ENCODE measurements at places on chromosomes 3 and 15.

GRCh38 chr15:72706266-72706665 is 20.3 kb downstream of the BBS4 start:
- no peak for DNase-seq

GRCh38 chr3:32303399-32303747 is 64.9 kb downstream of the CMTM8 start:
- DNase-seq, result no peak

GRCh38 chr3:168796339-168796738 is 700.6 kb upstream of the GOLIM4 start:
- no peak for DNase-seq

- DNase-seq, result peak; percentile 8
These were observed 1.1 kb downstream of the PDIA5 start for GRCh38 chr3:123067689-123068600.

- DNase-seq, result peak; percentile 77
These were observed at the start of gene MYO5A for GRCh38 chr15:52528564-52529340. Gene MYO5A (minus strand): TSS chr15:52528880. CDS start chr15:52528806, 74 bp downstream.

DNA sequence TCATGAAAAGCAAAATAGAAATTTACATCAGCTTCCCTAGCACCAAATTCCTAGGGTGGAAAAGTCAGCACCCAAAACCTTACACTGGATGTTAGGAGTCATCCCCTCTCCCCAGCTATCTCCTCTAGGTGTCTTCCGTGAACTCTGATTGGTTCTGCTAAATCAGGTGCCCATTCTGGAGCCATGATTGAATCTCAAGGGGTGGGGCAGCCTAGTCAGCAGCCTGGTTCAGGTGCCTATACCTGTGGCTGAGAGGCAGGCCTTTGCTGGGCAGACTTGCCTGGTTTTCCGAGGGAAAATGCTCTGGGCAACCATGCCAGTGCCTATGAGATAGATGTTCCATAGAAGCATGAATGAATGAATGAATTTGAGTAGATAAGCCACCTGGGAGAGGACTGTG is 336.7 kb downstream of the LRTM1 start:
- DNase-seq, result no peak

DNA sequence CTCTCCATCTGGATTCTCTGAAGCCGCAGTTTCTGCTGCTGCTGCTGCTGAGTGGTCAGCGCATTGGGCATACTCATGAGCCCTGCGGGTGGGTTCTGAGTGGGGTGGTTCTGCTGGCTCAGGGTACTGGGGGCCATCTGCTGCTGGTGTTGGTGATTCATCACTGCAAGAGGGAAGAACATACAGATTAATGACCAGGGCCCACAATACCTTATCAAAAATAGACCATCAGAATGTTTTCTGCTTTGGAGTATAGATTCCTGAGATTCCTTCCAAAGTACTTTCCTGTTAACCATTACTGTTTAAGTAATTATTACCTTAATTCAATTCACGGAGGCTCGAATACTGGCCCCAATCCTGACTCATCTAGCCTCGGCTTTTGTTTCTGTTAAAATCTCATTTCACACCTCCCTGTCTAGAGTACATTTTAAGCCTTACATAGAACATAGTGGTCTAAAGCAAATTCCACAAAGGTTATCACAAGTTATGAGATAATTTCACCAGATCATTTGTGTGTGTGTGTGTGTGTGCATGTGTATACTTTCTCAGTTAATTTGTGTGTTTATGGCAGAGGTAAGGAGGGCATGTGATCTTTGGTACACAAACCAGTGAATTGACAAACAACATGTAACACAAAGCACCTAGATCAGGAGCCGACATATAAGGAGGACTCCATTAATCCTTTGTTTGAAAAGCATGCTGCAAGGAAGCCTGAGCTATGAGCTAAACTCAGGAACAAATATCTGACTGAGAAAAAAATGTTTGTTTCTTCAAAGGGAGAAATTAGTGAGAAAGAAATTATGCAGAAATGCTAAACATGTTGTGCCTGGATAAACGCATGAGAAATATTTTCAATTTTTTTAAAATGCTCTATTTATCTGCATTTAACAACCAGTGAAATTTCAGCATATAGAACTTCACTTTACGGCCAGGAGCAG is 68.1 kb downstream of the TM4SF4 start:
- no peak for DNase-seq

DNA sequence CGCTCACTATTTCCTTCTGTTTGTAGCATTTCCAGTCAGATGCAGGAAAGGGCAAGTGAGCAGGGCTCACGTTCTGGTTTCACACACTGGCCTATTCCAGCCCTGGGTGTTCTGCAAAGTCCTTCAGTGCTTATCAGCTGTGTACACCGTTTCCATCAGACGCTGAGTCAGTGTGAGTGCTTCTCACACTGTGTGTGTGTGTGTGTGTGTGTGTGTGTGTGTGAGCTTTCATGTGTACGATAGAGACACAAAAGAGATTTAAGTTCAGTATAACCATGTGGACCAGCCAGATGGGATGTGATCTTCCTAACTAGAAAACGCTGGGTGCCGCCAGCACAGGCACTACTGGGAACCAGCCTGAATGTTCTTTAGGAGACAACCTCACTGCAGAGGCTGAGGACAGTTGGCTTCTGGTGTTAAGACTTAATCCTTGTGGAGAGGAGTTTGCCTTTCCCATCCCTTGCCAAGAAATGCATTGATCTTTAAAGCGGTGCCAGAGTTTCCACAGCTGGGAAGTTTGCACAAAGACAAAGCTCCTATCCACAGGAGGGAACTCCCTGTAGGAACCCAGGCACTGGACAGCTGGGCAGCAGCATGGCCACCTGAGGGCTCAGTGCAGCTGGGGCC is 3.9 kb upstream of the CHSY1 start:
- DNase-seq, result no peak

- no peak for DNase-seq
These were observed 121.5 kb downstream of the SLC9A9 start for GRCh38 chr3:143726727-143727126.

GRCh38 chr3:162643245-162643644 is 1146.6 kb downstream of the OTOL1 start:
- DNase-seq, result no peak

- no peak for DNase-seq
These were observed 166.8 kb downstream of the LPP start for GRCh38 chr3:188320757-188321156.

DNA sequence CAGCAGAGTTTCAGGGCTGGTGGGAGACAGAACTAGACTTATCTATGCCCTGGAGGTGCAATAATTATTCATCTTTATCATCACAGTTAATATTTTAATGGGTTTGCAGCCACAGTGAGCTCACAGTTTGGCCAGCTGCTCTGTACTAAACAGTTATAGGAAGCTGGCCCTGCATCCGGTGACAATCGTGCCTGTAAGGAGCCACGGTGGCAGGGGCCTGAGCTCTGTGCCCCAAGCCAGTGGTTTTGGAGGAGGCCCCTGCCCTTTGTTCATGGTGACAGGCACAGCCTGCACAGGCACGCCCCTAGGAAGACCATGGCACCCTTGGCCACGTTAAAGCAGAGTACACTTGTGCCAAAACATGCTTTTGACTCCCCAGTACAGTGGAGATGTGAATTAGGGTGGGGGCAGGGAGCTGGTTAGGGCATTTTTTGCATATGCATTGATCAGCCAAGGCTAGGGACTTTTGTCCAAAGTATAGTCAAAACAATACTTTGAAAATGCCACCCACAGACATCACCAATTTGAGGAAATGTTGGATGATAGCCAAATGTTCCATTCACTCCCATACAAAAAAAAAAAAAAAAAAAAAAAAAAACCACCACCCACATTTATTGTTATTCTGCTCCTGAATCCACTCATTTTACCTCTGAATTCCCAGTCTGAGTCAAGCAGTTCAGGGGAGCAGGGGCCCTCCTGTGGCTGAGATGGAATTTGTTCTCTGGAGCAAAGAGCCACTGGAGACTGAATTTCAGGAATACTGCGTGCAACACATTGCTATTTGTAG is 3.4 kb upstream of the RFTN1 start:
- no peak for DNase-seq

GRCh38 chr15:88802991-88803240 is 320 bp upstream of the ACAN start:
- no peak for DNase-seq

DNA sequence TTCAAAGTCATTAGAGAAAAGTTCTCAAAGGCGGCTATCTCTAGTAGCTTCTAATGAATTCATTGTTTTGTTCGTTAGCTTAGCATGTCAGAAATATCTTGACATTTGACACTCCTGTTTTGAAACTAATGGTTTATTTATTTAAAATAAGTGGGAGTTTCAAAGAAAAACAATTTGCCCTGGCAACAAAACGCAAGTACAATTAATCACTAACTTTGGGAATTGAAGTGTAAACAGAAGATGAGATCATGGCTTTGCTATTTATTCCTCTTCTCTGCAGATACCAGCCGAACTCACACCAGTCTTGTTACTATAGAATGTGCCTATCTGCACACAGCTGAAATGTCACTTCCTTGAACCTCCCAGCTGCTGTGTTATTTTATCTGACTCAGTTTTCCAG is 27.5 kb downstream of the MASP1 start:
- DNase-seq, result no peak

DNA sequence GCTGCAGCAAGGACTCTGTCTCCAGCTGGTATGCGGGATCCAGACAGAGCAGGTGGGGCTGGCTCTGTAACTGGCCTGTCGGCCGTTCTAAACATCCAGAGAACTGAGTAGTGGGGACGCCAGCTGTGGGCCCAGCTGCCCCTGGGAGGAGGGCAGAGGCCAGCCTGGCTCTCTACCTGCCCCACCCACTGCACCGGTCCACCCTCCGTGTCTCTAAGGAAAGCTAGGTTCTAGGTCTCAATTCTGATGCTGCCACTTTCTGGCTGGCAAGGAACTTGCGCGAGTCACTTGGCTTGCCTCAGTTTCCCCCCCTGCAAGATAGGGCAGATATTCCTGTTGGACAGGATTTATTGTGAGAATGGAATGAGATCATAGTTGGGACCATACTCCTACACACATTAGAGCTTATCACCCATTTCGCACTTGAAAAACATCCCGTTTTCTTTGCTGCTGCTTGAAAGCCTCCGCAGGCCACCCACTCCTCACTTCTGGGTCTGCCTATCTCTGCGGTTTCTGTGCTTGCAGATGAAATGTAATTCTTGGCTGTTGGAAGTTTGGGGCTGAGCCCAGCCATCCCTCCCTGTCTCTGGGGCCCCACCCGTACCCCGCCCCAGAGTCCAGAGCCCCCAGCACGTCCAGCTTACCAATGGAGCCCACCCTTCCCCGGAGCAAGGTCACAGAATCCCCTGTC is 65.8 kb downstream of the IQSEC1 start:
- DNase-seq, result no peak

DNA sequence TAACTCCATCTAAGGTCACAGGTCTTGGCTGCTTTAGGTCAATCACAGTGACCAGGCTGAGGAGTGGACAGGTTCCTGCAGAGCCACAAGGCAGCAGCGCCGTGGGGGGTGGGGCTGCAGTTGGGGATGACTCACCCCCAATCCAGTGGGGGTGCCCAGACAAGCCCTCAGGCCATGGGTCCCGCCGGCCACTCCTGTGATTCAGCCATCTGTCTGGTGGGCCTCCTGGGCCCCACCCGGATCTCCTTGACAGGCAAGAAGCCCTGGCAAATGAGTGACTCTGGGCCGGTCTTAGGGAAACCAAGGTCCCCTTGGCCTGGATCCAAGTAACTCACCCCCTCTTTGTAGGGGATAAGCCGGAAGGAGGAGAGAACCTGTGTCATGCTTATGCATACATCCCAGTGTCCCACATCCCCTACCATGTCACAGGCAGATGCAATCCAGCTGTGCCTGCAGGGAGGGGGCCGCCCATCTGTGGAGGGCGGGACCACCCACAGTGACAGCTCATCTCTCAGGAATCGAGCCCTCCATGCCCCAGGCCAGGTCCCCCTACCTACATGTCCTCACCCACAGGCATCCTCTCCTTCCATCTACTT is 495 bp upstream of the COL7A1 start:
- no peak for DNase-seq

- DNase-seq, result no peak
These were observed 92.1 kb downstream of the DTWD1 start for GRCh38 chr15:49712846-49713450.

- DNase-seq, result no peak
These were observed 138.9 kb upstream of the SLC7A14 start for GRCh38 chr3:170724599-170725280.

GRCh38 chr15:83284559-83285283 is at the start of gene BNC1:
Gene BNC1 (minus strand): TSS chr15:83284664. CDS start chr15:83284628, 36 bp downstream.
- DNase-seq, result no peak

DNA sequence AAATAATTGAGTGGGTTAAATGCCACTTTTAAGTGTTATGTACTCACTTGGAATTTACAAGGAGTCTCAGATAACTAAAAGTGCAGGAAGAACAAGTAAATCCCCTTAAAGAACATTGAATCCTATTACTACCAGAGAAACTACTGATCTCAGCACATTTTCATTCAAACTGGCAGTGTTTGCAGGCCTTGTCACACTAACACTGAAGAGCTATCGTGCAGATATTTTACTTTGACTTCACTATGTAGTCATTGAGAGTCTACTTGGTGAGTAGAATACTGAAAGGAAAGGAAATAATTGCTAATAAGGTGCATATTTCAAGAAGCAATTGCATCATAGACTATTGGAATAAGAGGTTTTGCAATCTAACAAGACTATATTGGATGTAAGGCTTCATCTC is 721.4 kb upstream of the CBLB start:
- DNase-seq, result no peak

DNA sequence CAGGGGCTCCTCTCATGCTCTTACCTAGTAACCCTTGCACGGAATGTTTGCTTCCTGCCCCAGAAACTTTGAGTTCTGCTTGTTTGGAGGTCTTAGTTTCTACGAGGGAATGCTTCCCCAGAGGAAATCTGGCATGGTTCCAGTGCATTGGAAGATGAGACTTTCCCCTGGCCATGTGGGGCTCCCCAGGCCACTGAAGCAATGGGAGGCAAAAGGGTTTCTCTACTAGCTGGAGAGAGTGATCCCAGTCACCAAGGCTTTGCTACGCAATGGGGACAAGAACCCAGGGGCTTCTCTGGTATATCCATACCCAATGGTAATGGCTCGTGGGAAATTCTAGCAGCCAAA is 44.2 kb upstream of the RPL32 start:
- DNase-seq, result no peak

GRCh38 chr3:23189187-23189586 is 13.9 kb upstream of the UBE2E2 start:
- DNase-seq, result no peak

DNA sequence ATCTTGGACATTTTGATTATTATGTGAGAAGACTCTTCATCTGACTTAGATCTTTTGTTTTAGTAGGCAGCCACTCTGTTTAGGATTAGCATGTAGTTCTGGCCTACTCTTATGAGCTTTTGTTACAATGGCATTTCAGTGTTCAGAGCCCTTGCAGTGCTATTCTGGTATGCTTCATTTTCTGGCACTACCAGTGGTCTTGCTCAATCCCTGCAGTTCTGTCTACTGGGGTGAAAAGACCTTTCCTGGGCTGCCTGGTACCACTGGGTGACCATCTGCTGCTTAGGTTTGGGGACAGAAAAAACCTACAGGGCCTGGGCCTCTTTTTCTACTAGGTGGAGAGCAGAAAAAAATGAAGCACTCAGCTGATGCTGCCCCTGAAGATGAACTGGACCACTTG is 42.5 kb downstream of the IL16 start:
- no peak for DNase-seq

GRCh38 chr15:69604072-69604411 is 151.4 kb downstream of the RPLP1 start:
- DNase-seq, result no peak

GRCh38 chr15:60912984-60913697 is 316.0 kb downstream of the RORA start:
- DNase-seq, result no peak

GRCh38 chr3:13002398-13003124 is 70.7 kb downstream of the IQSEC1 start:
- DNase-seq, result no peak
